HS-27A (cell line): ENCODE measurements at places on chromosomes 12 and 14.

DNA sequence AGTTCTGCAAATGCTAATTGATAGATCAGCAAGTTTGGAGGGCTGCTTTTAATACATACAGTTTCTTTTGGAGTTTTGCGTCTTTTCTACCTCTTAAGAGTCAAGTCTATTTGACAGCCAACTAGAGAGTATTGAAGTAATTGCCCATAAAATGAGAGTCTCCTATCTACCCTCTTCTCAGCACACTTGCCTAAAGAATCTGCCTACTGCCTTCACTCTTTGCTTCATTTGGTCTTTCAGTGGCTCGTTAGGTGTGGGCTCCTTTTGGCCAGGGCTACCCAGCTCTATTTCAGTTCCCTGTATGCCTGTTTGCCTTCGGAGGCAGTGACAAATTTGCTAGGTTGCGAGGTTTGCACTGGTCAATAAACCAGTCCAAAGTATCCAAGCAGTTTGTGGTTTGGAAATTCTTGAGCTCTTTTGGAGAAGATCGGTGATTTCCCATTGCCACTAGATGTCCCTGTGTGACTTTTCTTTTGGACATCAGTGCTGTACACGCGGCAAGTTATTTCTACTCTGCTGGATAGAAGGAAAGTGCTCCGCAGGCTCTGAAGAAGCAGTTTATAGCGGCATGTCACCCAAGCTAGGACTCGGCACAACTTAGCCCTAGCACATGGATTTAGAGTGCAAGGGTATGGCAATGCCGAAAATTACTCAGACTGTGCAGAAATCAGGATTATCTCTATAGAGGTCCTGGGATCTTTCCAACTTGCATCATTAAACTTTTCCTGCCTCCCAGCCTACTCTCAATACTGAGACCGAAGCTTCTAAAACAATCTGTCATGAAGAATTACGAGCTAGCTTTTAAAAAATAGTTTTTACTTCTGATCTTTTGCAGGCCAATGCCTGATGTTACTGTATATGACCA, 38.6 kb downstream of the MGST1 start:
- DNase-seq = peak; percentile 11

DNA sequence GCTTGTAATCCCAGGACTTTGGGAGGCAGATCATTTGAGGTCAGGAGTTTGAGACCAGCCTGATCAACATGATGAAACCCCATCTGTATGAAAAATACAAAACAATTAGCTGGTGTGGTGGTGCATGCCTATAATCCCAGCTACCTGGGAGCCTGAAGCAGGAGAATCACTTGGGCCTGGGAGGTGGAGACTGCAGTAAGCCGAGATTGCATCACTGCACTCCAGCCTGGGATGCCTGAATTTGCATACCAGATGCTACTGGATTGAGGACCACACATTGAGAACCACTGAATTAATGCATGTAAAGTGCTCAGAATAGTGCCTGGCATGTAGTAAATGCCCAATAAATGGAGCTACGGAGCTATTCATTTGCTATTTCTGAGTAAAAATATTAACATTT, 14.9 kb upstream of the MYH7 start:
- DNase-seq = no peak

- no peak for DNase-seq
Observed at GRCh38 chr14:37179896-37180502, 7.6 kb upstream of the SLC25A21 start.

- DNase-seq = no peak
Observed at GRCh38 chr14:79544698-79545070, 666.6 kb downstream of the DIO2 start.

DNA sequence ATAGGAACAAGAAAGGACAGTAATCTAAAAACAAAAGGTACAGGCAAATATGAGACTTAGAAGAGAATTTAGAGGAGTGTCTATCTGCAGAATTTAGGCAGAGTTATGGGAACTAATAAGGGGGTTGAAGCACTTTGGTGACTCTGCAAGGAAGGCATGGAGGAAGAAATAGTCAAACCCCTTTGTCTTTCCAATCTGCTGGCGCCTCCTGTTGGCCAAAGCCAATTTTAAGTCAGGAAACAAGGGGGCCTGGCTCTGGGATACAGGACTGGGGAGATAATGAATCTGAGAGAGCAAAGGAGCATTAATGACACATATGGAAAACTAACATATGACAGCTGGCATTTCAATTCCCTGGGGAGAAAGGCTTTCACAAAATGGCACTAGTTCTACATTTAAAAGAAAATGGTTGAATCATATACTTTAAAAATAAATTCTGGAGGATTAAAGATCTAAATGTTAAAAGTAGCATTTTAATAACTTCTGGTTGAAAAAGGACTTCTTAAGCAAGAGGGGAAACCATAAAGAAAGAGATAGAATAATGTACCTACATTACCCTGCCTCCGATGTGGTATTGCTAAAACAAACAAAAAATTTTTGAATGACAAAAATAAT, 48.5 kb upstream of the CSRP2 start:
- DNase-seq = no peak

GRCh38 chr12:110579535-110580253, 3.4 kb downstream of the PPTC7 start:
- DNase-seq = no peak

- DNase-seq = no peak
Observed at GRCh38 chr12:120865098-120865497, 39.1 kb downstream of the SPPL3 start.

- DNase-seq = no peak
Observed at GRCh38 chr12:92034858-92035401, 110.7 kb downstream of the BTG1 start.

DNA sequence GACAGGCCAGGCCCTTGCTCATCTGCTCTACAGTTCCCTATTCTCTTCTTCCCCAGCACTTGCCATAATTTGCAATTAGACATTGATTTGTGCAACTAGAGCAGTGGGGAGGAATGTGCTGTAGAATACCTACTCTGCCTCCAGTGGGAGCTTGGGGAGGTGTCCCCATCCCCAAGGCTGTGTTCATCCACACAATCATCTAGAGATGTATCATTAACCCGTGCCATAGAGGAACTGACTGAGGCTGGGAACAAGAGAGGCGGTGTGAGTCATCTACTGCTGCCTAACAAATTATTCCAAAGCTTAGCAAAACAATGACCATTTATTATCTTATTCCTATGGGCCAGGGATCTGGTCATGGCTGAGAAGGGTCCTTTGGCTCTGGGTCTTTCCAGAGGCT, 5.1 kb upstream of the OTUB2 start:
- DNase-seq = no peak
